ENCODE measurements at places on chromosomes 3 and 15. TPM values are rescaled to one million over a fixed set of nuclear protein-coding genes. Genes with fewer than 3 reads are reported as not detected.

The UCN2 gene
- not detected for total RNA-seq

DNA sequence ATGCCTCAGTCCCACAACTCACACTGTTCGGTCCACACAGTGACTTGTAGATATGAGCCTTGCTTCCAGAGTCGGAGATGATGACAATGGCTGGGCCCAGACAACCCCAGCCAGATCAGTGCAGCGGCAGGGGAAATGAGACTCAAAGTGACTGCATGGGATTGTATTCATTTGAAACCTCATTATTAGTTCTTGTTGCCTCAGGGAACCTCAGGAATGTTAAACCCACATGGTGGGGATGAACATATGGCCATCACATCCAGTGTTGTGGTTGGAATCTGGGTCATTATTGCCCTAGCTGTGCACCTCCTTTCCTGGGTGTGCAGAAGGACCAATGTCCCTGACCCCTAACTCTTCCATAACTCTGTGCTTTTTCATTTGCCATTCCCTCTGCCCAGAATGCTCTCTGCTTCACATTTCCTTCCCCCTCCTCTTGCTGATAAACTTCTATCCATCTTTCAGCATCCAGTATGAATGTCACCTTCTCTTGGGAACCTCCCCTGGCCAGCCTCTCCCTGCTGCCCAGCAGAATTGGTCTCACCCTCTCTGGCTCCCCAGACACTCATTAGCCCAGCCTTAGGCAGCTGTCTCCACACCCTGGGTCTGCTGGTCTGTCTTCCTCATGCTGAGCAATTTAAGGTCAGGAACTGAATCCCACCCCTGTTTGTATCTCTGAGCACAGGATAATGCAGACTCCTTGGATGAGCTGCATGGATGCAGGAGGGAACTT is 67.0 kb upstream of the TNFAIP8L3 start:
- no peak for DNase-seq

The VPS33B gene
- 8.7 TPM for total RNA-seq

GRCh38 chr3:70189884-70190473 is 122.5 kb downstream of the MDFIC2 start:
- no peak for DNase-seq

Measured in lung microvascular endothelial cell (primary cell).